ENCODE measurements at places on chromosomes 3 and 15.

- no peak for DNase-seq
These were observed 22.9 kb upstream of the NEDD4 start for GRCh38 chr15:56016281-56016680.

- DNase-seq: no peak
These were observed 265.7 kb downstream of the XXYLT1 start for GRCh38 chr3:195005251-195005620.

- no peak for DNase-seq
These were observed 88.6 kb downstream of the LRIG1 start for GRCh38 chr3:66411961-66412887.

DNA sequence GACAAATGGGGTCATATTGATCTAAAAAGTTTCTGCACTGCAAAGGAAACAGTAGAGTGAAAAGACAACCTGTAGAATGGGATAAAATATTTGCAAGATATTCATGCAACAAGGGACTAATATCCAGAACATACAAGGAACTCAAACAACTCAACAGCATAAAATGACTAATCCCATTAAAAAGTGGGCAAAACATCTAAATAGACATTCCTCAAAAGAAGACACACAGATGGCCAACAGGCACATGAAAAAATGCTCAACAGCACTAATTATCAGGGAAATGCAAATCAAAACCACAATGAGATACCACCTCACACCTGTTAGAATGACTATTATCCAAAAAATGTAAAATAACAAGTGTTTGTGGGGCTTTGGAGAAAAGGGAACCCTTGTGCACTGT, 8.8 kb downstream of the SLC12A8 start:
- no peak for DNase-seq

GRCh38 chr3:161991901-161992540, 495.4 kb downstream of the OTOL1 start:
- no peak for DNase-seq

DNA sequence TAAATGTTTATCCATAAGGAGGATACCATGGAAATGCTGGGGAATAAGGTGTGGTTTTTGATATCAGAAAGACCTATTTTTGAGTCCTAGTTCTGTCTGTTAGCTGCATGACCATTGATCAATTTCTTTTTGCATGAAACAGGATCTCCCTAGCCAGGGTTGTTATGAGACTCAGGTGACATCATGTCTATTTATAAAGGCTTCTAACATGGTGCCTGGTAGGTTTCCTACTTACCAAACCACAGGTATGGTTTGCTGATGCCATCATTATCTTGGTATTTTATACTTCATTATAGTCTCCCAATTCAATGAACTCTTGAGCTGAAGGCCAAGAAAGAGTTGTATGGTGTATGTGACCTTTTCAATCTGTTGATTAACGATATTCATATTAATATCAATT, 144.0 kb downstream of the CLSTN2 start:
- DNase-seq: no peak

- no peak for DNase-seq
These were observed 37.5 kb upstream of the IQSEC1 start for GRCh38 chr3:13110678-13111116.

GRCh38 chr15:69476704-69477473, 24.3 kb downstream of the RPLP1 start:
- DNase-seq: no peak

DNA sequence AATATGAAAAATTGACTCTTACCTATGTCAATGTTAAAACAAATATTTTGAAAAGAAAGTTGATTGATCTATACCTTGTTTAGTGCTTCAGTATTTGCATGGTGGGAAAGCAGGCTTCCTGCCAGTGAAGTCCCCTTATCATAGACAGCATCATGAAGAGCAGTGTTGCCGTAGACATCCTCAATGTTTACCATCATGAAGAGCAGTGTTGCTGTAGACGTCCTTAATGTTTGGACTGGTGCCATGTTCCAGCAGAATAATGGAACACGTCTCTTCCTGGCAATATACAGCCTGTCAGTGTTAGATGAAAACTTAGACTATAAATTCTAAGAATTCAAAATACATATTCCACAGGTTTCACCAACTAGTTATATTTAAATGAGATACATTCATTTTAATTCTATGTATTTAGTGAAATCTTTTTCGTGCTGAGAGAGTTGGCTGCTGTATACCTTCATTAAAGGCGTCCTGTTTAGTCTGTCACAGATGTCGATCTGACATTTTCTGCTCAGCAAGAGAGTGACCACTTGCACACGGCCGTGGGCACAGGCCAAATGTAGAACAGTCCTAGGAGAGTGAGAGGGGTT, 116.8 kb downstream of the LMLN start:
- no peak for DNase-seq

DNA sequence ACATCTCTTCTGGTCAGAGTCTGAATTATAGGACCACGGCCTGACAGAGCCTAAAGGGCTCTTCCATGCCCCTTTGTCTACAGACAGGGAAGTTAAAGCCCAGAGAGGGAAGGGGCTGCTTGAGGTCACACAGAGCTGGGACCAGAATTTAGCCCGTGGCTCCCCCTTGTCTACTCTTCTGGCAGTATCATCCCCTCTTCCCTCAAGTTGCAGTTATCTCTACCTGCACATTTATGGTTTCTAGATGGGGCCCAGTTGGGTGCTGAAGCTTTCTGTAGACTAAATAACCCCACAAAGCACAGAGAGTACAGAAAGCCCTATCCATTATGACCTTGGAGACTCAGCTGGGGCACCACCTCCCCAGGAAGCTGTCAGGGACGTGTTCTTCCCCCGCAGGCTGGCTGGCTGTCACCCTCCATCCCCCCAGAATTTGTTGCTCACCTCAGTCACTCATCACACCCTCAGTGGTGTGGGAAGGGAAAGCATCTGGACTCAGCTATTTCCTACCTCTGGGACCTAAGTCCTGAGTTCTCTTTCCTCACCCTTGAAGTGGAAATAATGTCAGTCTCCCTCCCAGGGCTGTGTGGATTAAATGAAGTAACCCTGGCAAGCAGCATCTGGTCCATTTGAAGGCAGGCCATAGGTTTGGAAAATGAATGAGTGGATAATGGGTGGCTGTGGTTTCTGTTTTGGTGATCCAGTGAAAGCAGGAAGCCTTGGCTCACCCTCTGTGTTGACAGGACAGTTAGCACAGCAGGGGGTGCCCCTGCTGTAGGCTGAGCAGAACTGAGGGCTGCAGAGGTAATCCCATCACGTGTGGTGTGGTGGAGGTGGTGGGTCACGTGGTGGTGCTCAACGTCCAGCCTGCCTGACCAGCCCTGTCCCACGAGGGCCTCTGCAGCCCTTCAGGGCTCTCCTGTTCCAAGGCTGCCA, 16.3 kb downstream of the ACOX2 start:
- no peak for DNase-seq

DNA sequence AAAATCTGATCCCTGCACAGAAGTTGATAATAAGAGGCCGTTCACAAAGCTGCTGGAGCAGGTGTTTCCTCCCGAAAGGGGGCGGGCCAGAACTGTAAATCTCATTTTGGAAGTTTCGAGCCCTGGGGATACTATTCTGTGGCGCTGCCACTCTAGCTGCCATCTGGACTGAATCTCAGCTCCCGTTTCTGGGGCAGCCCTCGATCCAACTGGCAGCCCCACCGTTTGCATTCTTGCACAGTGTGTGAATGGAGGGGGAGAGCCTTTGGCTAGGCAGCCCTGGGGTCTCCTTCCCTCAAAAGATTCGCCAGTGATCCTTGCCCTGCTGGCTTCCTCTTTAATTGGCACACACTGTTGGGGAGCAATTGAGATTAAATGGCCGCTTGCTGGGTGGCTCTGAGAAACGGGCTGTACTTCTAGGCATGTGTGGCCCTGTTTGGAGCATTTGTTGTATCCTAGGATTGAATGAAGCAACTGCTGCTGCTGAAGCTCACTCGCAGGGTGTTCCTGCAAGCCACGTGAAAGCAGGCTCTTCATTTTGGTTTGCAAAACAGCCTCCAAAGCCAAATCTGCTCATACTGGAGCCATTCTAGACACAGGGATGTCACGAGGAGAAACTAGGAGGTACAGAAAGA, 57.2 kb upstream of the TOPAZ1 start:
- DNase-seq: no peak

DNA sequence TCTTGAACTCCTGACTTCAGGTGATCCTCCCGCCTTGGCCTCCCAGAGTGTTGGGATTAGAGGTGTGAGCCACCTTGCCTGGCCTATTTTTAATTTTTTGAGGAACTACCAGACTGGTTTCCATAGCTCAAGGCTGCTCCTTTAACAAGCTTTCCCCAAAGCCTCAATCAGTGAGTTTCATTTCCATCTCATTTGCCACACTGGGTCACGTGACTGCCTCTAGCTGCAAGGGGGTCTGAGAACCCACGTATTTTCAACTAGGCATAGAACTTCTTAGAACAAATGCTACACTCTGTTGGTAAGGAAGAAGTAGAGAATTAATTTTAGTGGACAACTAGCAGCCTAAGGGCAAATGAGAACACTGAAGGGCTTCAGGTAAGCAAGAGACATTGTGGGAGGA, 3.1 kb upstream of the CD276 start:
- DNase-seq: no peak

DNA sequence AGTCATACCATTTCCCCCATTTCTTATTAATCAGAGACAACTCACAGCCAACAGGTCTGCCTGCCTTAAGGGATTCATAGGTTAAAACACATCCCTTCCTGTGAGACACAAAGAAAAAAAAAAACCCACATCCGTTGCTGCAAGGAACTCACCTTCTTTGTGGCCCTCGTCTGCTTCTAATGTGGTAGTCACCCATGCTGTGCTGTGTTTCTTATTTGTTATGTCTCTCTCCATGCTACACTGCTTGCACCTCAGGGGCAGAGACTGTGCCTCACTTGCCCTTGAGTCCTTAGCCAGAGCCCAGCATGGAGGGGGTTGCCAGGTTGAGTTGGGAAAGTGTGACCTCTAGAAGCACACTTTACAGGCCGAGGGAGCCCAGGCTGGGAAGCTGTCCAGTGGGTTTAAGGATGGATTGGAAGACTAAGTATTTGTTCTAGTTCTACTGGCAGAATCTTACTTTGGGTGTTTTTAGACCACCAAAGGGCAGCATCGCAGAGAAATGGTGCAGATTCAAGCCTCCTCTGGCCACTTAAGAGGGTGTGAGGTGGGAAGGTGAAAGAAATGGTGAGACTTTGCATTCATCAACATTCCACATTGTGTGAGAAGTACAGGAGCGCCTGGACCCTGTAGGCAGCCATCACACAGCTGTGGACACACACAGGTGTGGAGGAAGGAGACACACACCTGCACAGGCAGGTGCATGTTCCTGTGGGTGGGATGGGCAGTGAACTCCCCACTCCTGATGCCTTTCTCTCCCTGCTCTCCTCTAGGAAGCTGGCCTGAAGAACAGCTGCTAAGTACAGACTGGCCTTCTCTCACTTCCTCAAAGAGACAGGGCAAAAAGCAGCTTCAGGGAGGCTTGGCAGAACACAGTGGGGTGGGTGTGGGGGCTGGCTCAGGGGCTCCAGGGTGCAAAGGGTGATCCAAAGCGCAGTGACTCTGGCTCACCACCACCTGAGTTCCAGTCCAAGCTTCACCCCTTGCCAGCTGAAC, 48.8 kb downstream of the GLB1 start:
- DNase-seq: no peak

DNA sequence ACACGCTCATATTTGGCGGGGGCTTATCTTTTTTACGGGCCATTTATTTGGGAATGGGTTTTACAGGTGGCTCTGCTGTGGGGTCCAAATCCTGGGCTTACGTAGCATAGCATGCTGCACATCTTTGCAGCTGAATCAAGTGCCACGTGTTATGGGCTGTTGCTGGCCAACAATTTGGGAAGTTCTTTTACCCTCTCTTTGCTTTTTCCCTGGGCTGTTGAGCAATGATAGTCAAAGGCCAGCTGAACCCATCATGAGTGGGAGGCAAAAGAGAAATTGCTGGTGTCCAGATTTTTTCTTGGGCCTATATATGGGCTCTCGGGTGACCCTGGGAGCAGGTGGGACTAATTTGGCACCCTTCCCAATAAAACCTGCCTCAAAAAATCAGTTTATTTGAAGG, 209.3 kb upstream of the SATB1 start:
- no peak for DNase-seq

DNA sequence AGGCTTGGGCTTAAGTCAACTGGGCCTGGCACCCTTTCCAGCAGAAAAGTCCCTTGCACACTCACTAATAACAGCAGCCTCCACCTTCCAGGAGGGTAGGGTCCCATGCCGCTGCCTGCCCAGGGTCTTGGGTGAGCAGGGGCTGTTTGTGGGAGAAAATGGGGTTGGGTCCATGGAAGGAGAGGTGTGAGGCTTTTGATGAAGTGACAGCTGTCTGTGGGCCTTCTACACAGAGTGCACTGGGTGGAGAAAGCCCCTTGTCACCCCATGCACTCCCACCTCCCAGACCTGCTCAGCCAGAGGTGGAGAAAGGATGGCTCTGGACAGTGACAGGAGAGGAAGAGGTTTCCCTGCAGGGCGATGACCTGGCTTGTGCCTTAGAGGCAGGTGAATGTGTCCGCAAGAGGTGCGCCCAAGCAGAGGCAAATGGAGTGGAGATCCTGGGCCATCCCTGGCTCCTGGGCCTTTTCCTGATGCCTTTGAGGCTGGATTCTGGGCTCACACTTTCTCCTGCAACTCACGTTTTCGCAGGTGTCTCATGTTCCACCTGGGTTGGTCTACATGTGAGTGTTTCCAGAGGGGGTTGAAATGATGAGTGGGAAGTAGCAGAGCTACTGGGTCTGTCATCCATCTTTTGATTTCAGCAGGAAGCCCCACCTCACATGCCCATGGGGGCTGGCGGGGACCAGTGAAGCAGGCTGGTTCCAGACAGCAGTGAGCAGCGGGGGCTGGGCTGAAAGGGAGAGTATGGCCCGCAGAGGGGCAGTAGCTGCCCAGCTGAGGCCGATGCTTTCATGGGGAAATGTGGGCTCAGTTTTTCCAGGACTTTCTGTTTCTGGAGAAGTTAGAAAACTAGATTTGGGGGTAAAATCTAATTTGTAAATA, 85.2 kb upstream of the PRR23E start:
- no peak for DNase-seq

DNA sequence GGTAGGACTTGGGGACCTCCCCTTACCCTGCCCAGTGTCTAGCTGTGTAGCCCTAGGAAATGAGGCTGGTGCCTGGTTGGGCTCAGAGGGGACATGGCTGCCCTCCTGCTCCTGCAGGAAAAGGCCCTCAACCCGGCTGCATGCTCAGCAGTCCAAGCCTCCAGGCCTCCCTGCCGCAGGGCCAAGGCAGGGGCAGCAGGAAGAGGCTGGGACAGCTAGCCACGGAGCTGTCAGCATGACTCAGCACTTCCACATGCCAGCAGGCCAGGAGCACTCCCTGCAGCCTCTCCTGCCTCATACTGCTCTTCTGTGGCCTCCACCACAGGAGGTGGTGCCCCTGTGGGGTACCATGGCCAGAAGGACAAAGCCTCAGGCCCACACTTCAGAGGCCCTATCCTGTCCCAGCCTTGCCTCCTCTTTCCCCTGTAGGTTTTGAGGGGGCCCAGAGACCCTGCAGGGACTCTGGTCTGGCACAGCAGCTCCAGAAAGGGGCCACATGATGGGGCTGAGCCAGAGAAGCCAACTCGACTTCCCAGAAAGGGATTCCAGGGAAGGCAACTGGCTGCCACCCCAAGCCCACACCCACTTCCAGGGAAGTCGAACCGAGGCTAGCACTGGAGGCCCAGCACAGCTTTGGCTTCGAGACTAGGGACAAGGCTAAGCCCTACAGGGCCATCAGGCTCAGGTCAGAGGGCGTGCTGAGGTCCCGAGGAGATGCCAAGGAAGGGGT, 19.5 kb downstream of the TKT start:
- DNase-seq: no peak

Measured in progenitor cell of endocrine pancreas (in vitro differentiated cells).